Activated CD8-positive, alpha-beta memory T cell treated with anti-CD3 and anti-CD28 coated beads, Interleukin-2, amount 10 ng/mL, durations not matched to agents 7 days and 5 days (primary cell): ENCODE measurements at places on chromosomes 1 and 21.

DNA sequence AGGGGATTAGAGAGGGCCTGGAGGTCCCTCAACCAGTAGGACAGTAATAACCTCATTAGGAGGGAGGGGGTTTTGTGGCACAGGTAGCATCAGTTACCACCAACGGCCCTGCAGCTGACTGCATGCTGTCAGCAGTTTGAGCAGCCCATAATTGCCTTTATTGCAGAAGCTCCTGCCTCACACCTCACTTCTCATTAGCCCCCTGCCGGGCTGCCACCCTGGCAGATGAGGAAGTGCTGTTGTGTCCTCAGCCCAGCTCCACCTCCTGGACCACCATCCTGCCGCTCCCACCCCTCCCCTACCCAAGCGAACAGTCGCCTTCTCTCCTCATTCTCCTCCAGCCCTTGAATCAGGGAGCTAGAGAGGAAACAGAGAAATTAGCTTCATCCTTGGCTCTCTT lies 237.4 kb downstream of the LMX1A start:
- no peaks in the 10 kb centered on the region for H3K36me3 ChIP-seq
- peaks cover 34% of the 10 kb centered on the region for H3K27me3 ChIP-seq
- DNase-seq = no peak
- H3K4me3 ChIP-seq = no peak overlapping the region
- no peak overlapping the region for H3K27ac ChIP-seq

- no peak overlapping the region for H3K4me3 ChIP-seq
- H3K4me1 ChIP-seq = no peaks in the 10 kb centered on the region
- no peak for DNase-seq
- no peaks in the 10 kb centered on the region for H3K36me3 ChIP-seq
- H3K27ac ChIP-seq = no peak overlapping the region
These were observed 135.2 kb downstream of the SLC44A5 start for GRCh38 chr1:75475696-75476095.

GRCh38 chr1:12006167-12006921 lies 13.0 kb upstream of the MIIP start:
- H3K27me3 ChIP-seq = no peaks in the 10 kb centered on the region
- H3K27ac ChIP-seq = no peak overlapping the region
- peaks cover 65% of the 10 kb centered on the region for H3K36me3 ChIP-seq
- DNase-seq = no peak

DNA sequence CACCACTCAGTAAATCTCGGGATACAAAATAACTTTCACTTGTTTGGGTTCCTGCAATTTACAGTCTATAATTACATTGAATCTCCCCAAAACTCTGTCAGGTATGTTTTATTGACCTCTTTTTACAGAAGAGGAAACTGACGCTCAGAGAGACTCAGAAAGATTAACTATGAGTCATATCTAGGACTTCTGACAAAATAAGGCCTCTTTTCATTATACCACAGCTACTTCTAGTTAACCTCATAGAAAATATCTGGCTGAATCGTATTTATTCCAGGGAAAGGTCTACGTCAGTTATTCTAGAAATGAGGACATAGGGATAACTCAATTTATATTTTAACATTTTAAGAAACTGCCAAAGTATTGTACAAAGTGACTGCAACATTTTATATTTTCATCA lies 211.1 kb upstream of the FAM78B start:
- no peaks in the 10 kb centered on the region for H3K36me3 ChIP-seq
- DNase-seq = no peak
- no peak overlapping the region for H3K27ac ChIP-seq
- H3K27me3 ChIP-seq = peaks cover 3% of the 10 kb centered on the region
- H3K4me3 ChIP-seq = no peak overlapping the region
- no peaks in the 10 kb centered on the region for H3K4me1 ChIP-seq

DNA sequence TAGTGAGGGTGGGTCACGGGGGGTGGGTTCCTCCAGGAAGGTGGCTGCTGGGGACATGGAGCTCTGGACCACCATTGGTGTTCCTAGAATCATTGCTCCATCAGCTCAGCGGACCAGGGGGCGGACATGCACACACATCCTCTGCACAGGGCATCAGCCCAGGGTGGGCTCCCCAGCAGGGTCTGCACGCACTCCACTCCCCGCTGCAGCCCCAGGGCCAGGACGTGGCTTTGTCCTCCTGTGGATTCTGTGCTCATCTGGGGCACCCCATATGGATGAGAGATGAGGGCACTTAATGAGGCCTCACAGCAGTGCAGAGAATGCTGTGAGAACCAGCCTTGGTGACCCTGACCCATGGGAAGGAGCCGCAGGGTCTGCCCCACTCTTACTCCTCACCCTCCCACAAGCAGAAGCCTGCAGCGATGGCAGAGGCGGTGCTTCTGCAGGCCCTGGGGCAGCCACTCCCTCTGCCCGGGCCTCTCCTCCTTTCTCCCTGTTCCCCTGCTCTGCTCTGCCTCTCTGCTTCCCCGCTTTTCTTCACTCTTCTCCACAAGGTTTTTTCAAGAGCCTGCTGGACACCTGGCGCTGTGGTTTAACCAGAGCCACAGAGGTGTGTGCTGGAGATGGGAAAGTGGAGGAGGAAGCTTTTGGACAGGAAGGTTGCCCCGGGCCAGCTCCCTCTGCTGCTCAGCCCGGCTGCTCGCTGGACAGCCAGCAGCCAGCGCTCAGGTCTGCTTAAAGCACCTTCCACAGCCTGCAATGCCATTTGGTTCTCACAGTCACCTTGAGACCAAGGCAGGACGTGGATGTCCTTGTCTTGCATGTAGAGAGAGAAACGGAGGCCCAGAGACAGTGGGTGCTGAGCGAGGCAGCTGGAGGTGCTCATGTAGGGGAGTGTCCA lies 26.3 kb upstream of the PCBP3 start:
- H3K27me3 ChIP-seq = peaks cover 20% of the 10 kb centered on the region
- no peak for DNase-seq
- H3K4me1 ChIP-seq = peaks cover 18% of the 10 kb centered on the region
- no peaks in the 10 kb centered on the region for H3K36me3 ChIP-seq

DNA sequence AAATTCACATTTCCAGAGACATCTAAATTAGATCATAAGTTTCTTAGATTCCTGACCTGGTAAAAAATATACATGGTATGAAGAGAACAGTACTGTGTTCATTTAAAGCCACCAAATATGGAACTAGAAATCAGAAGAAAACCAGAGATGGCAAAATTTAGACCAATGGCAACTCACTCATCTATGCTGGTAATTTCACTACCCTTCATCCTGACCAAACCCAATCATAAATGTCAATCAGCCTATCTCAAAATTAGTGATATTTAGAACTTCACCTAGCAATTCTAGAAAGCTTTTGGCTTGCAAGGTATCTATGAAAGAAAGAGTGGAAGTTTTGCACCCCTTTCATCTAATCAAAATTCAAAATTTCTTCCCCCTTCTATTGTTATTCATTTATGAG lies 107.7 kb downstream of the NIBAN1 start:
- DNase-seq = no peak
- peaks cover 54% of the 10 kb centered on the region for H3K36me3 ChIP-seq
- H3K4me1 ChIP-seq = peaks cover 65% of the 10 kb centered on the region
- no peaks in the 10 kb centered on the region for H3K27me3 ChIP-seq
- peak overlapping the region; percentile 54 for H3K4me3 ChIP-seq

- no peak overlapping the region for H3K27ac ChIP-seq
- H3K4me1 ChIP-seq = no peaks in the 10 kb centered on the region
- H3K36me3 ChIP-seq = peaks cover 42% of the 10 kb centered on the region
- no peak for DNase-seq
- H3K27me3 ChIP-seq = no peaks in the 10 kb centered on the region
These were observed 11.8 kb downstream of the PSMD4 start for GRCh38 chr1:151266315-151266714.

- no peaks in the 10 kb centered on the region for H3K27me3 ChIP-seq
- no peak overlapping the region for H3K4me3 ChIP-seq
- no peak overlapping the region for H3K27ac ChIP-seq
- peaks cover 32% of the 10 kb centered on the region for H3K4me1 ChIP-seq
These were observed 13.2 kb downstream of the C21orf91 start for GRCh38 chr21:17805966-17806365.

DNA sequence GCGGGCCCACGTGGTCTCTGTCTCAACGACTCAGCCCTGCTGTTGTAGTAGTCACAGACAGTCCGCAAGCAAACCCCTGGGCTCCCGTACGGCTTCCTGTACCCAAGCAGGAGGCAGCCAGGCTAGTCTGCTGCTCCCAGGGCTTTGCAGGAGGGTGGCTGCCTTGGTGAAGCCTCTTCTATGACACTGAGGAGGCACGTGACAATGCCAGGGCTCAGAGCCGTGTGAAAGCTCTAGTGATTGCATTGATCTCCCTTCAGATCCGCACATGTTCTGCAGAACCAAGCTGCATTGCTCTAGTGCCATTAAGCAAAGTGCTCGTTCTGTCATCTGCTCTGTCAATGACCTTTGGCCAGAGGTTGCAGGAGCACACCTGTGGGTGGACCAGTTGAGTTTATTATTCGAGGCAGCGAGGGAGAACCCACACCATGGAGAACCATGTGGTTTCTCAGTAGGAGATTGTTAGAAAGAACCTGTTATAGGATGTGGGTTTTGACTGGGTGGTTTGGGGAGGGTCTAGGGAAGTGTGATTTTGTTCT lies 18.0 kb downstream of the UMODL1 start:
- H3K27me3 ChIP-seq = peaks cover 6% of the 10 kb centered on the region
- H3K4me3 ChIP-seq = no peak overlapping the region
- H3K4me1 ChIP-seq = peaks cover 6% of the 10 kb centered on the region
- no peak overlapping the region for H3K27ac ChIP-seq

DNA sequence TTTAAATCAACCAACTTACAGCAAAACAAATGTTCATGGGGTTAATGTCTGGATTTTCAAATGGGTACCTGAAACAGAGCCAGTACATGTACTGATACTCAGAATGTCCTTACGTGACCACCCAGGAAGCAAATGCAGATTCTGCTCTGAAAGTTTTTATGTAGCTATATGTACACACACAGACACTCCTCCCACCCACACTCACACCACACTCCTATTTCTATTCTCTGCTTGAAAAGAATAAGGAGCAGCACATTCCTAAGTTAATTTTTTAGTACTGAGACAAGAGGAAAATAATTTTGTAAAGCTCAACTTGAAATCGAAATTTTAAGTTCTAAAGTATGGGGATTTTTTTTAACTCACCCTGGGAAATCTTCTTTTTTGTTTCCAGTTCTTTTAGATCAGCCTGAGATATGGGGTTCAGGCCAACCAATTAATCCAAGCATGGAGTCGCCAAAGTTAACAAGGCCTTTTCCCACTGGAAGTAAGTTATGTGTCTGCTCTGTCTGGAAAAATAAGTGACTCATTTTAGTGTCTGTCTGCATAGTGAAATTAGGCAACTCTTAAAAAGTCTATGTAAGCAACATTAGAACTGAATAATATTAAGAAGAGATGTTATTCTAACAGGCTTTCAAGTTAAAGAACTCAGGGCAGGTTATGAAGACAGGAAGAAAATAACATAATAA lies 75.5 kb upstream of the DYNLT5 start:
- H3K4me3 ChIP-seq = no peak overlapping the region
- peaks cover 2% of the 10 kb centered on the region for H3K4me1 ChIP-seq
- no peak overlapping the region for H3K27ac ChIP-seq
- DNase-seq = no peak
- peaks cover 23% of the 10 kb centered on the region for H3K27me3 ChIP-seq

GRCh38 chr1:218351391-218352074 lies 6.4 kb downstream of the TGFB2 start:
- no peaks in the 10 kb centered on the region for H3K36me3 ChIP-seq
- H3K4me3 ChIP-seq = no peak overlapping the region
- H3K27me3 ChIP-seq = peaks cover 51% of the 10 kb centered on the region
- H3K27ac ChIP-seq = no peak overlapping the region
- peaks cover 17% of the 10 kb centered on the region for H3K4me1 ChIP-seq
- no peak for DNase-seq

GRCh38 chr1:81936853-81937252 lies 136.1 kb downstream of the ADGRL2 start:
- no peaks in the 10 kb centered on the region for H3K4me1 ChIP-seq
- H3K27ac ChIP-seq = no peak overlapping the region
- H3K4me3 ChIP-seq = no peak overlapping the region
- no peak for DNase-seq

DNA sequence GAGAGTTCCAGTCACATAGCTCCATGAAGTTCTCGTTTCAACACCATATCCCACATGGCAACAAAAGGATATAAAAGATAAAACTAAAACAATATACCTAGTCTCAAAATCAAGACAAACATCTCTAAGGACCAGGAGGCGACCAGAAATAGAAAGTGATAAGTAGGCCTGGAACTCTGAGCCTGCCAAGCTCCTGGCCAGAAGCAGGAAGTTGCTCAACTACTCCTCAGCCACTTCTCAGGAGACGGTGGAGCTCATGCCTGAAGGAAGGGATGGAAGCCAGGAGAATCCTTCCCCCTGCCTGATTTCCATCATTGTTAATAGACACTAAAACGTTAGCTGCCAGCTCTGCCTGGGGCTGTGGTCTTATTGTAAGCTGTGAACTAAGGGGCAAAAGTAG lies 94.7 kb downstream of the DISP1 start:
- no peak overlapping the region for H3K4me3 ChIP-seq
- no peak overlapping the region for H3K27ac ChIP-seq
- H3K4me1 ChIP-seq = no peaks in the 10 kb centered on the region
- no peak for DNase-seq

DNA sequence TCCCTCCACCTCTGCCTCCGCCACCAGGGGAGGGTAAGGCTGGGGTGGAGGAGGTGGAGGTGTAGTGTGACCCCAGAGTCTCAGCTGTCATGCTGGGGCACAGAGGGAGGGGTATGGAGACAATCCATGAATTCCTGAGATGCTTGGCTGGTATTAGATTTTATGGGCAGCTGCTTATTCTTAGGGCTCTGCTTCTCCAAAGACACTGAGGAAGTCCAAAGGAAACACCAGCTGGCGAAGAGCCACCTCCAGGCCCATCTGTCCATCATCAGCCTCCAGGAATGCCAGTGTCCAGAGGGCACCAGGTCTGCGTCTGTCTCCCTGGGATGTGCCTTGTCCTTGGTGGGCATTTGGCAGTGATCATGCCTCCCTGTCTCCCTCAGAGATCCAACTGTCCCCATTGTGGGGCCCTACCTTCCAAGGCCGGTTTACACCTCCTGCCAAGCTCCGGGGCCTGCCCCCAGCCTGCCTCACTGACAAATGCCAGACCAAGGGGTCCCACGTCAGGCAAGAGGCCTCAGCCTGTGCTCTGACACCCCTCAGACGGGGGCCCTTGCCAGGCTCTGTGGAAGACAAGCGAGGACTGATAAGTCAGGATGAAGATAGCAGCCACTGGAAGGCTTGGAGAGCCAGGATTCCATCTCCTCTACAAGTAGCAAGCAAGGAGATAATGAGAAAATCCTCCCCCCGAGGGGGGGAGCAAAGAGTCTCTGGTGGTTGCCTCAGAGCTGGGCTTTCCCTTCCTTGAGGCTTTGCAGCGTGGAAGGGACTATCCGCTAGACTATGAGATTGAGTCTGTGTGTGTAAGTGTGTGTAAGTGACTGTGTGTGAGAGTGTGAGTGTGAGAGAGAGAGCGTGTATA lies 1.6 kb downstream of the TNNI1 start:
- no peaks in the 10 kb centered on the region for H3K36me3 ChIP-seq
- no peaks in the 10 kb centered on the region for H3K4me1 ChIP-seq
- no peak overlapping the region for H3K4me3 ChIP-seq
- H3K27me3 ChIP-seq = peaks cover 17% of the 10 kb centered on the region
- no peak overlapping the region for H3K27ac ChIP-seq

DNA sequence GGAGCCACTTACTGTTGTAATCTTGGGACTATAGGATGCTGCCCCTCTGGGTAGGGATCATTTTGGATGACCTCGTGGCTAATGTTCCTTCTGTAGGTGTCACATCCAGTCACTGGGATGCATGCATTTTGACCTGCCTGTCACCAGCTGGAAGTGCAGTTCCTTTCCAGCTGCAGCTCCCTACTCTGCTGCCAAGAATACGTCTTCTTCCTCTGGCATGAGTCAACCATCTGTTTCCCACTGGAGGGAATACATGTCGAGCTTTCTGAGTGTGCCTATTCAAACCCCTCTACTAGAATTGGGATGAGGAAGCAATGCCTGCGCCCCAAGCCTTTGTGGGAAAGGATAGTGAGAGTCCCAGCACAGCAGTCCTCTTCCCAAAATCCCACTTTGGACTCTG lies 415.5 kb upstream of the ADAMTS5 start:
- H3K27me3 ChIP-seq = no peaks in the 10 kb centered on the region
- no peak overlapping the region for H3K4me3 ChIP-seq
- no peaks in the 10 kb centered on the region for H3K36me3 ChIP-seq
- H3K4me1 ChIP-seq = no peaks in the 10 kb centered on the region
- H3K27ac ChIP-seq = no peak overlapping the region
